ENCODE measurements at places on chromosomes 6 and 20.

- no peak for DNase-seq
Observed at GRCh38 chr6:52027699-52028098, 59.7 kb downstream of the PKHD1 start.

GRCh38 chr6:159899994-159900745 lies 9.4 kb downstream of the MAS1 start:
- no peak for DNase-seq

GRCh38 chr6:19535351-19535750 lies 301.8 kb upstream of the ID4 start:
- DNase-seq: no peak

GRCh38 chr20:55530763-55531162 lies 474.6 kb downstream of the CBLN4 start:
- DNase-seq: no peak

DNA sequence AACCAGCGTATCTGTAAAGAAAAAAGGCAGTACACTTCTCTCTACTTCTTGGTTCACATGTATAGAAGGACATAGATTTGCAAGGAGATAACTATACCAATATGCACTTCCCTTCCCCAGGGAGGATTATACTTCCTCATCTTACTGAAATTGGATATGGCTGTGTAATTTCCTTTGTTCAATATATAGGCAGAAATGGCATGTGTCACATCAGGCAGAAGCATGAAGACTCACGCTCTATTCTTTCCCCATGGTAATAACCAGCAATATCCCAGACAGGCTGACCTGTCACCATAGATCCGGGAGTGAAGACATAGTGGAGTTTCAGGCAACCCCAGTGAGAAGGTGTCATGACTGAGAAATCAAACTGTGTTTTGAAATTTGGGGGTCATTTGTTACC lies 518.3 kb downstream of the KIF16B start:
- no peak for DNase-seq

Measured in stimulated activated CD4-positive, alpha-beta T cell treated with anti-CD3 and anti-CD28 coated beads, TNF-alpha, amount 100 ng/mL, for 48 hours (primary cell).